ENCODE measurements at places on chromosomes 6 and 20.

- no peak for DNase-seq
These were observed 46.6 kb upstream of the EDN3 start for GRCh38 chr20:59253779-59254319.

GRCh38 chr6:167791780-167792478, 34.8 kb upstream of the AFDN start:
- DNase-seq, result no peak

GRCh38 chr6:112153926-112154607, 66.7 kb downstream of the FAM229B start:
- no peak for DNase-seq

GRCh38 chr20:36392989-36393388, 86.8 kb downstream of the DLGAP4 start:
- DNase-seq, result no peak

GRCh38 chr20:60804240-60804917, 447.7 kb upstream of the CDH4 start:
- no peak for DNase-seq

GRCh38 chr6:32638532-32639219, 1.5 kb downstream of the HLA-DQA1 start:
- DNase-seq, result no peak

DNA sequence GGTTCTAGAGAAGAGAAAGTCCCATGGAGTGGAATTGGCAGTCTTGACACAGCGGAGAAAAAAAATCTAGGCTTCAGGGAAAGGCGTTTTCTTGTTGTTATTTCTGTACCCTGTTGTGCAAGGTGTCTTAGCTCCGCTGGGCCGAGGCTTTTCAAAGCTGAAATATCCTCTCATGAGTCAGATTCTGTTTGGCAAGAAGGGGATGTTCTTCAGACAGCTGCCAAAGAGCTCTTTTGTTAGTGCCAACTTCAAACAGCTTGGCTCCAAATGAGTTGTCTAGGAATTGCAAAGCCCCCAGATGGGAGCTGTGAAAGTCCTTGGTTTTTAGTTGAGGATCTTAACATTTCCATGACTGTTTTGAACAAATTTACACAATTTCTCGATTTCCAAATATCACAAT, 45.6 kb downstream of the LRRN4 start:
- no peak for DNase-seq

DNA sequence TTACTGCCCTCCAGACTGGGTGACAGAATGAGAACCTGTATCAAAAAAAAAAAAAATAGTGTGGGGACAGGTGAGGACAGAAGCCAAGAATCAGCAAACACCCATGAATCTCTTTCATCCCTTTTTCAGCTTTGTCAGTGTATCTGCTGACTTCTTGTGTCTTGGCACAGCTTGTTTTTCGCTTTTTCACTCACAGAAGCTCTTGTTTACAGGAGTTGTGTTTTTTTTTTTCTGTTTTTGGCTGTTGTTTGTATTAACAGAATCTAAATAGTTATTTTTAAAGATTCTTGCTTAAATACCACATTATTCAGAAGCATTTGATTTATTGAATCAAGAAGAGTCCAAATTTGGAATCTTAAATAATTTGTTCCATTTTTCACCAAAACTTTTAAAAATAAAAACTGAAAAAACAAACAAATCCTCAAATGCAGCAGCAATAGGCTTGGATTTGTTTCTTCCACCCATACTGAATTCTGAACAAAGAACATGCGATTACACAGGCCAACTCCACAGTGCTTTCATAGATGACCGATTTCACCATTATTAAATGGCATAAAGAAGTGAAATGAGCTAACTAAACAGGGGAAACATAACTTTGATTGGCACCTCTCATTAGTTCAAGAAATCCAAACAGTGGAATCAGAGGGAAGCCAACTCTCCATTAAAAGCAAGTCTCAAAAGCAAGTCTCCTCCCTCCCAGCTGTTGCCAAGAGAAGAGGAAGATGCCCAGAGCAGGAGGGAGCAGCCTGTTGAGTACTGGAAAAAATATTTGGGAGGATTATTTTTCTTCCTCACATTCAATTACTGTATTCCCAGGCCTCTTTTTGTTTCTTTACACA, 27.2 kb upstream of the GPR63 start:
- DNase-seq, result no peak

- no peak for DNase-seq
These were observed 247.9 kb downstream of the ERMARD start for GRCh38 chr6:169999367-169999766.

GRCh38 chr6:5471044-5471443, 209.7 kb downstream of the FARS2 start:
- no peak for DNase-seq

DNA sequence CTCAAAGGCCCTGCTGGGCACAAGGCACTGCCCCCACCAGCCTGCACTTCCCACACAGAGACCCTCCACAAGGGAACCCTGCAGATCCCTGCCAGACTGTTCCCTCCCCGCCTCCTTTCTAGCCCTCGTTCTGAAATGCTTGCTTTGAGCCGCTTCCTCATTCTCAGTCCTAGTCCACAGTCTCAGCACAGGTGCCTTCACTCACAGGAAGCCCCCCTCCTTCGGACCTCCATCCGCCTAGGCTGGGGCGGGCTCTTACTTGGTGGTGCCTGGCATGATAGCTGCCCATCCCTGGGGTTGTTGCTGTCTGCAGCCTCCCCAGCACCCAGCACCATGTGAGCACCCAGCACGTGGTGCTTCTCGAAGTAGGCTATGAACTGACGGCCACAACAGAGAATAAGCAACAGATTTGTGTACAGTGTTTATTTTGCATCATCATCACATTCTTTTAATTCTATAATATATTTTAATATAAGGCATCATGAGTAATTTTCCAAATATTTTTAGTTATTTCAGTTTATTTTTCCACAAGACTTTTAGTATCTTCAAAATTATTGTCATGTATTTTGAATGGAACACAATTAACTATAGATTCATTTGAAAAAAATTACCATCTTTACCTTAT, 12.3 kb downstream of the CST5 start:
- DNase-seq, result no peak

GRCh38 chr6:28311139-28311823, 24.7 kb downstream of the ZSCAN31 start:
- DNase-seq, result no peak

DNA sequence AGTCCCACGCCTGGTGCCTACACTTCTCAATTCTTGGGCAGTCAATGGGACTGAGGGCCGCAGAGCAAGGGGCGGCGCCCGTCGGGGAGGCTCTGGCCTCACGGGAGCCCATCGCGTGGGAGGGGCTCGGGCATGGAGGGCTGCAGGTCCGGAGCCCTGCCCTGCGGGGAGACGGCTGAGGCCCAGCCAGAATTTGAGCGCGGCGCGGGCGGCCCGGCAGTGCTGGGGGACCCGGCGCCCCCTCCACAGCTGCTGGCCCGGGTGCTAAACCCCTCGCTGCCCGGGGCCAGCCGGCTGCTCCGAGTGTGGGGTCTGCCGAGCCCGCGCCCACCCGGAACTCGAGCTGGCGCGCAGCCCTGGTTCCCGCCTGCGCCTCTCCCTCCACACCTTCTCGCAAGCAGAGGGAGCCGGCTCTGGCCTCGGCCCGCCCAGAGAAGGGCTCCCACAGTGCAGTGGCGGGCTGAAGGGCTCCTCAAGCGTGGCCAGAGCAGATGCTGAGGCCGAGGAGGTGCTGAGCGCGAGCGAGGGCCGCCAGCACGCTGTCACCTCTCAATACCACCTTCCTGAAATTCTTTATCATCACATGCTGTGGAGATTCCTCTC, 58.5 kb downstream of the BAK1 start:
- no peak for DNase-seq

DNA sequence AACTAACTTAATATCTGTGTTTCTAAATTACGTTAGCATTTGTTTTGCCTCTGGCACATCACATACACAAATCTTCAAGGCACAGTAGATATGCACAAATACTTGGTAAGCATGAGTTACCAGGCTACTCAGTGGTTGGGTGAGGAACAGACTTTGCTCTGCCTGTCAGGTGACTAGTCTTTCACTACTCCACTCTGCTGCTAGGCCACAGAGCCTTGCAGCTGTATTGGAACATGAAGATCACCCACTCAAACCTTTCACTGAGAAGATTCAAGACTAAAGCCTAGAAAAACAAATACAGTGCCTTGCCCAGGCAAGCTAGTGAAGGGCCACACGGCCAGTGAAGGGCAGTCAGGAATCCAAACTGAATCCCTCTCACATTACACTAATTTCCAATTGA, 47.0 kb downstream of the DTNBP1 start:
- no peak for DNase-seq

- no peak for DNase-seq
These were observed 8.2 kb upstream of the SNX9 start for GRCh38 chr6:157814883-157815282.

DNA sequence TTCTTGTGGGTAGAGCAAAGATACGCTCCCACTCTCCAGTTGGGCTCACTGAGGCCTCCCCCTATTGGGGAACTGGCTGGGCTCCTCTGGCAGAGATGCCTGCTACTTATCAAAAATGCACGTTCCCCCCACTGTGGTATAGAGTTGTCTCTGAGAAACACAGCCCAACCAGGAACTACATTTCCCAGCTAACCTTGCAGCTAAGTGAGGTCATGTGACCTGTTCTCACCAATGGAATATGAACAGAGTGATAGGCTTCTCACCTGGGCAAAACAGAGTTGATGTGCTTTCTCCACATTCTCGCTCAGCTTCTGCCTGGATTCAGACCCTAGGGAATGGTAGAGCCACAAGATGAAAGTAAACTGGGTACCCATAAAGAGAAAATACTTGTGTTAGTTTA, 49.1 kb upstream of the PTPRT start:
- no peak for DNase-seq

- no peak for DNase-seq
These were observed 22.3 kb downstream of the NPEPL1 start for GRCh38 chr20:58714923-58715351.

- DNase-seq, result no peak
These were observed 191.4 kb upstream of the FAM83B start for GRCh38 chr6:54655162-54655561.

- no peak for DNase-seq
These were observed 194.9 kb upstream of the ZNF184 start for GRCh38 chr6:27667657-27668441.

DNA sequence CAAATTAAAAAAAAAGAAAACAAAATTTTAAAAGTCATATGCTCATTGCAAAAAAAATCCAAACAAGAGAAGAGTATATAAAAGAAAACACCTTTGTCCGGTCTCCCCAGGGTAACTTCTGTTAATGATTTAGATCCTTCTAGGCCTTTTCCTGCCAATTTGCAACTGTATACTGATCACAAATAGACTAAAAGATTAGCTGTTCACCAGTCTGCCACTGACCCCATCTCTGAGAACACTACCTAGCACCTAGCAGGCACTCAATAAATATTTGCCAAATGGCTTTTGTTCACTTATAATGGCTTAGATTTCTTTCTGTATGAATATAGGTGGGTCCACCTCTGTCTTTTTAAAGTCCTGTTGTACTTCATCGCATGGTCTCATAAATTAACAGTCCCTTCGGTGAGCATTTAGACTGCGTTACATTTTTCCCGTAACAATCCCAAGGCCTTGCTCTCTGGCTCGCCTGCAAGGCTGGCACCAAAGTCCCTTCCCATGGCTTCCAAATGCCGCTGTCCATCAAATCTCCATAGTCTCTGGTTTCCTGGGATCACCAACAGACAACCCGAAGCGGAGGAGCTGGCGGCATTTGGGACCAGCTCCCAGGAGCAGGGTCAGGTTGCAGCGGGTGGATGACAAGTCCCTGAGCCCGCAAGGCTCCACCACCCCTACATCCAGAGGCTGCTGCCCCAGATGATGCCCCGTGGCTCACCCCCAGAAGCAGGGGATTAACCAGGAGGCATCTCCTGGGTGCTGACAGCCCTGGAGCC, 11.8 kb downstream of the JPH2 start:
- no peak for DNase-seq

GRCh38 chr20:7383216-7383615, 557.0 kb downstream of the HAO1 start:
- DNase-seq, result no peak

DNA sequence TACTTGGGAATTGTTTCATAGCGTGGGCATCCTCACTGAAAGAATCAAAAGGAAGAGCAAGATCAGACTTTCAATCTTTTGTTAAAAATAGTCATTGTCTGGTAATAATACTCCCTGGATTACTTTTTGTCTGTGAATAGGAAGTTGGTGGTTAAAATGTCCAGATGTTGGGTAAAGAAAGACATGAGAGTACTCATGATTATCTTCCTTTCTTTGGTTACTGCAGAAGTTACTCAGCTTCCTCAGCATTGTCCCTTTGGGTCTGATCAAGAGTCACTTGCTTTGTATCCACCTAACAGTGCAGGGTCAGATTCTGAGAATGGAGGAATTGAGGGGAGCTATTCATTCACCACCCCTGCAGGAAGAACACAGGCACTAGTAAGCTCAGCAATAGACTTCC, 54.6 kb downstream of the RIN2 start:
- DNase-seq, result no peak

- DNase-seq, result no peak
These were observed 11.2 kb downstream of the RNGTT start for GRCh38 chr6:88952065-88952704.

- DNase-seq, result no peak
These were observed 8.8 kb downstream of the SLC17A2 start for GRCh38 chr6:25921525-25922203.

DNA sequence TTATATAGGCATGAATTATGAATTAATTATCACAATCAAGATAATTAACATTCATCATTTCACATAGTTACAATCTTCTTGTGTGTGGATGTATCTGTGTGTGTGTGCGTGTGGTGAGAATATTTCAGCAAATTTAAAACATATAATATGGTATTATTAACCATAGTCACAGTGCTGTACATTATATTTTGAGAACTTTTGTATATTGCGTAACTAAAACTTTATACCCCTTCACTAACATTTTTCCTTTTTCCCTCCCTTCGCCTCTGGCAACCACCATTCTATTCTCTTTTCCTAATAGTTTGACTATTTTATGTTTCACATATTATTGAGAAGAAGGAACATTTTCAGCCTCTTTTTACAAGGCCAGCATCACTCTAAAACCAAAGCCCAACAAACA, 176.8 kb downstream of the HTR1B start:
- DNase-seq, result no peak

DNA sequence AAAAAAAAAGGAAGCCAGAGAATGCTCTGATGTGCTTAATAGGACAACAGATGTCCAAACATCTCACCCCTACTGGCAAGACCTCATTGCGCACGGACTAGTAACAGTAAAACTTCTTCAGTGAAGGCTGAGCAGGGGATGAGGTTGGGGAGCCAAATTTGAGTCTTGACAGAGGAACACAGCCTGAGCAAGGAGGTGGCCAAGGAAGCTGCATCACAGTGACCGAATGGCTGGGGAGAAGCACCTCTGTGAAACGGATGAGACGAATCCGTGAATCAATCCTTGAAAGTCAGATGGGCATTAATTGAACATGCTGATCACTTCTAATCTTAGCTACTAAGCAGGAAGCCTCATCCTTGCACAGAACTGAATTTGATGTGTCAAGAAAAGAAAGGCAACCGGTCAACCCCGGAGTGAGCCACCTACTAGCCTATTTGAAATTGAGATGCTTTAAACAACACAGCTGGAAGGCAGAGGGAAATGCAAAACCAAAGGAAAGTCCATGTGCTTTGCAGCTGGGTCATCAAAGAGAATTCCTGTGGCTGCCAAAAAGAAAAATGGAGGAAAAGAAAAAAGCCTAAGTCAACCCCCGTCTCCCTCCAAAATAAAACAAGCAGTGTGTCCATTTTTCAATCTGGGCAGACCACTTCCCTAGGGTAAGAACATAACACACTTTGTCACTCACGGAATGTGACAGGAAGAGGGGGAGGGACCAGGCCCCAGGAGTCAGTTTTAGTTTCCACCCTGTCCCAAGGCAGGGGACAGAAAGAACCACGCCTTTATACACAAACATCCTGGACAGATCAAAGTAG, 29.5 kb downstream of the PXDC1 start:
- DNase-seq, result no peak

GRCh38 chr6:135627092-135627715, 129.7 kb upstream of the AHI1 start:
- no peak for DNase-seq

Measured in cerebellar nuclear complex (tissue), 1 donor.